Tibial nerve (tissue), 4 donors: ENCODE measurements at places on chromosomes 2 and 18. TPM values are rescaled to one million over a fixed set of nuclear protein-coding genes. Genes with fewer than 3 reads are reported as not detected.

The FBXO48 gene
- 1.1 TPM for total RNA-seq

The OTOF gene
- total RNA-seq: 0.22 TPM

The SP140 gene
- total RNA-seq: 4.5 TPM

The PAIP2B gene
- total RNA-seq: 22.1 TPM

The IL18R1 gene
- 3.9 TPM for total RNA-seq

The ABCB11 gene
- total RNA-seq: not detected

The CDH19 gene
- 305 TPM for total RNA-seq

The EGR4 gene
- not detected for total RNA-seq

The CCDC141 gene
- total RNA-seq: 3.9 TPM

The EFEMP1 gene
- 253 TPM for total RNA-seq

The NOSTRIN gene
- 6.3 TPM for total RNA-seq

DNA sequence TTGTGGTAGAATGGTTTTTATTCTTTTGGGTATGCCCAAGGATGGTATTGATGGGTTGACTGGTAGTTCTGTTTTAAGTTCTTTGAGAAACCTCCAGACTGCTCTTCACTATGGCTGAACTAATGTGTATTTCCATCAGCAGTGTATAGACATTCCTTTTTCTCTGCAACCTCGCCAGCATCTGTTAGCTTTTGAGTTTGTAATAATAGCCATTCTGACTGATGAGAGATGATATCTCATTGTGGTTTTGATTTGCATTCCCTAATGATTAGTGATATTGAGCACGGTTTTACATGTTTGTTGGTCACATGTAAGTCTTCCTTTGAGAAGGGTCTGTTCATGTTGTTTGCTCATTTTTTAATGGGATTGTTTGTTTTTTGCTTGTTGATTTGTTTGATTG, 1348.7 kb upstream of the NXPH2 start:
- no peak for DNase-seq

DNA sequence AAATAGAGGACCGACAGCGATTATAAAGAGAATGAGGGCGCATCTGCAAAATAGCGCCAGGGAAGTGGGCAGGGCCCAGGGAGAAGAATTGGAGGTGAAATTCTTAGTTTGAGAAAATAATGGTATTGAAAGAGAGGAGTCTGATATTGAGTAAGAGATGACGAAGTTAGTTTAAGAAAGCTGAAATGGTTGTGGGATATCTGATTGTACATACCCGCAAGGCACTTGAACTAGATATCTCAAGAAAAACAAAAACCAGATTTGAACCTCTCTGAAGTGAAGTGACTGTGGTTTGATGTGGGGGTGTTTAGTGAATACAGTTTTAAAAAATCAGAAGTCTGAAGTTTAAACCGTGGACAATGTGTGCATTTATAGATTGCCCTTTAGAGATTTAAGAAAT, 38.9 kb downstream of the ZNF532 start:
- no peak for DNase-seq

GRCh38 chr2:158131483-158131912, 29.8 kb downstream of the UPP2 start:
- no peak for DNase-seq

GRCh38 chr18:68454511-68455228, 260.2 kb downstream of the TMX3 start:
- no peak for DNase-seq

GRCh38 chr2:234911271-234911670, 40.5 kb upstream of the SH3BP4 start:
- no peak for DNase-seq

DNA sequence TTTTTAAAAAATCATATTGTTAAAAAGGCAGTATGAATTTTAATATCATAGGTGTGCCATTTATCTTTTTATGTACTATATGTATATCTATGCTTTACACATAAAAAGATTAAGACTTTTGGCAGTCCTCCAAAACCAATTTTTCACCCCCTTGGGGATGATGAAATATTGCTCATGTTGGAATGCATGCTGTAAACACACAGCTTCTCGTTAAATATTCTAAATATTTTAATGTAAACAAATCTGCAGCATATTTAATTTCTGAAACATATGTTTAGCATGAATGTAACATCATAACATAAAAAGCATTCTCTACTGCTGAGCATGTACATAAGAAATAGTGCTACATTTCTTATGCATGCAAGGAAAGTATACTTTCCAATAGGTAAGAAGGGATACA, 484.3 kb upstream of the LRATD1 start:
- no peak for DNase-seq

GRCh38 chr2:98012561-98012991, 16.8 kb upstream of the TMEM131 start:
- no peak for DNase-seq

DNA sequence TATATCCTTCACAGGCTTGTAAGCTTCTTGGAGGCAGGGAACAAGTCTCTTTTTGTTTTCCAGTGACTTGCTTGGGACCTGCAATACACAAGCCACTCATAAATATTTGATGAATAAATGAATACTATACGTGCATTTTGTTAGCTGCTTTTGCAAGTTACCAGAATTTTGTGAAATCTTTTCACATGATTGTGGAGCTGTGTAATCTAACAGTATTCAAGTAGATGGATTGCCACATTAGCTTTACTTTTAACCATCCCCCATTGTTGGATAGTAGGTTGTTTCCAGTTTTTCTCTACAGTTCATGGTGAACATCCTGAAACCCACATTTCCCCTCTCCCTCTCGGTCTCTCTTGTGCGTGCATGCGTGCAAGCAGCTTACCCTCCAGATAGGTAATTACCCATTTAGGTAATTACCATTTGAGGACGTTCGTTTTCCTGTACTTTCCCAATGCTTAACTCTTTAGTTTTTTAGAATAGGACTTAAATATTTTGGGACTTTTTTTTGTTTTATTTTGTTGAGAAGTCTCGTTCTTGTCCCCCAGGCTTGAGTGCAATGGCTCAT, 12.5 kb downstream of the ZNF407 start:
- DNase-seq: no peak

DNA sequence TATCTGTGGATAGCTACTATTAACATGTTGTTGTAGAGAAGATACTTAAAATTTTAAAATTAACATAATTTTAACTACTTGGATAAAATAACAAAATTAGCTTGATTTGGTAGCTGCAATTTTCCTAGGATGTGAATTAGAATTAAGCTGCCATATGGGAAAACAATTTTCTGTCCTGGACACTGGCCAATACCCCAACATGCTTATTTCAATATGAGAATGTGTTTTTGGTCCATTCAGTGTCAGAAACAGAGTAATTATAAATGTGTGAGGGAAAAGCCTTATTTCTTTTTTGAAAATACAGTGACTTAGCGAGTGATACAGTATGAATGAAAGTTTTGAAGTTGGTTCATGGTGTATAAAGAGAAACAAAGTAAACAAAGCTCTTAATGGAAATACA, 948.3 kb upstream of the GYPC start:
- DNase-seq: no peak

DNA sequence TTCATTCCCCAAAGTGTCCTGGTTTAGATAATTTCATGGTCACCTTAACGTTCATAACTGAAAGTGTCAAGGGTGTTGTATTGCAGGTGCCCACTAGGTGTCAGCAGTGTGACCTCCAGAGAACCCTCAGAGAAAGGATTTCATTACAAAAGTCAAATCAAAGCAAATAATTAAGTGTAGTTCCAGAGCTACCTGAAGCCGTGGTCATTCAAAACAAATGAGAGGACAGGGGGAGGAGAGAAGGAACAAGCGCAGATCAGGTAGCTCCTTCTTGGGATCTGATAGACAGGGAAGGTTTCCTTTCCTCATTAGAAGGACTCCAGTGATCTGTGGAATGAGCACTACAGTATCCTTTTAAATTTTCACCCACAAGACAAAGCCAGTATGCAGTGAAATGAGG, at the start of gene SLC9A4:
Gene SLC9A4 (plus strand): TSS at position 207 of the 400 bp plus-strand sequence. CDS start 534 bp downstream, outside the sequence.
- peak; percentile 58 for DNase-seq

DNA sequence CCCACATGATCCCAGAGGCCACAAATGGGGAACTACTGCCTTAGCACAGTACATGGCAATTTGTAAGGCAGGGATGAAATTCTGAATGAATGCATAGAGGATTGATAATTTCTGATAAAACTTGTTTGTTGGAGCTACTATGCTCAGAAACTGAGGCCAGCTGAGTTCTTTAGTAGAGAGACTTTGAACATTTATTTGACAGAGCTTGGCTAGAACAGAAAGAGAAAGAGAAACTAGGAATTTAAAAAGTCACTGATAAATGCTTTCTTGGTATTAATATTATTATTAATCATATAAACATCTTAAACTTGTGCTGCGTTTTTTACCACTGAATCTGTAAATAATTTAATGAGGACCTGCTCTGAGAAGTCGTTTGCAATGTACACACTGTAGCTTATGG, 923.7 kb upstream of the CNTNAP5 start:
- no peak for DNase-seq

- DNase-seq: no peak
These were observed 866 bp upstream of the SF3B6 start for GRCh38 chr2:24076849-24077534.

GRCh38 chr2:159684796-159685195, 27.5 kb upstream of the MARCHF7 start:
- no peak for DNase-seq

DNA sequence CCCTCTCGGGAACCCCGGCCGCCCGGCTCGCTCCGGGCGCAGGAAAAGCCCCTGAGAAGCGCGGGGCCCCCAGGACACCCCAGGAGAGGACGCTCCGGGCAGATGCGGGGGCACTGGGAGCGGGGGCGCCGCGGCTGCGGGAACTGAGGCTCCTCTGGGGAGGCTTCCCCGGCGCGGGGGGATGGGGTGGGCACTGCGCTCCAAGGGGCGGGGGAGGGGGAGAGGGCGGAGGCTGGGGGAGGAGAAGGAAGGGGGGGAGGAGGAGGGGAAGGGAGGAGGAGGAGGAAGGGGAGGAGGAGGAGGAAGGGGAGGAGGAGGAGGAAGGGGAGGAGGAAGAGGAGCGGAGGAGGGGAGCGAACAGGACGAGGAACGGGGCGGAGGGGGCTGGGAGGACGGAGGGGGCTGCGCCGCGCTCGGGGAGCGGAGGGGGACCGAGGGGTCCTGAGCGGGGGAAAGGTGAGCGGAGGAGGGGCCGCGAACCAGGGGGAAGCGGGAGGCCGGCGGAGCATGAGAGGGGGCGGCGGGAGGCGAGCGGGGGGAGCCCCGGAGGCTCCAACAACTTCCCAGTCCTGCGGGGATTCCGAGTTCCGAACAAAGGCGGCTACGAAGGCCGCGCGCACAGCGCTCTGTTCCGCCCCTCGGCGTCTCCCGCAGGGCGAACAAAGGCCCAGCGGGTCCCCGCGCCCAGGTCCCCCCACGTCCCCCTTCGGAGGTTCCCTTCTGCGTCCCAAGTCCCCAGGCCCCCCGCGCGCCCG, 742 bp downstream of the PXDN start:
- no peak for DNase-seq

- DNase-seq: no peak
These were observed 55.5 kb downstream of the TBR1 start for GRCh38 chr2:161471631-161472030.

DNA sequence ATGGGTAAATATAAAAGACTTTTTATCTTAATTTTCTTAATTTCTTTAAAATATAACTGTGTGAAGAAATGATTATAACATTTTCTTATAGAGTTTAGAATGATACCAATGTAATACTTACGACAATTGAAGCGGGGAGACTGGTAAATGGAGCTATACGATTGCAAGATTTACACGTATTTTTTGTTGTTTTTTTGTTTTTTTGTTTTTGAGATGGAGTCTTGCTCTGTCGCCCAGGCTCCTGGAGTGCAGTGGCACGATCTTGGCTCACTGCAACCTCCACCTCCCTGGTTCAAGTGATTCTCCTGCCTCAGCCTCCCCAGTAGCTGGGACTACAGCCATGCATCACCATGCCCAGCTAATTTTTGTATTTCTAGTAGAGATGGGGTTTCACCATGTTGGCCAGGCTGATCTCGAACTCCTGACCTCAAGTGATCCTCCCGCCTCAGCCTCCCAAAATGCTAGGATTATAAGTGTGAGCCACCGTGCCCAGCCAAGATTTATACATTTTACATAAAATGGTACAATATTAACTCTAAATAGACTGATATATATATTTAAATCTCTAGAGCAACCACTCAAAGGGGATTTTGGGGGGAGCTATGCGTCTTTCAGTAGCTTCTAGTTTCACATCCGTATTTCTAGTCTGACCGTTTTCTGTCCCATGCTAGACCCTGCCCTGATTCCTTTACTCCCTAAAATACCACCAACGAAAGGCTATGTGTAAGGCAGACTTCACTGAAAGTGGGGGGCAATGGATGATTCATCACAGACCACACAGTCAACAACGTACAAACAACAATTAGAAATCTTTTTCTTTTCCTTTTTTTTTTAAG, 28.2 kb upstream of the ATG16L1 start:
- DNase-seq: no peak

DNA sequence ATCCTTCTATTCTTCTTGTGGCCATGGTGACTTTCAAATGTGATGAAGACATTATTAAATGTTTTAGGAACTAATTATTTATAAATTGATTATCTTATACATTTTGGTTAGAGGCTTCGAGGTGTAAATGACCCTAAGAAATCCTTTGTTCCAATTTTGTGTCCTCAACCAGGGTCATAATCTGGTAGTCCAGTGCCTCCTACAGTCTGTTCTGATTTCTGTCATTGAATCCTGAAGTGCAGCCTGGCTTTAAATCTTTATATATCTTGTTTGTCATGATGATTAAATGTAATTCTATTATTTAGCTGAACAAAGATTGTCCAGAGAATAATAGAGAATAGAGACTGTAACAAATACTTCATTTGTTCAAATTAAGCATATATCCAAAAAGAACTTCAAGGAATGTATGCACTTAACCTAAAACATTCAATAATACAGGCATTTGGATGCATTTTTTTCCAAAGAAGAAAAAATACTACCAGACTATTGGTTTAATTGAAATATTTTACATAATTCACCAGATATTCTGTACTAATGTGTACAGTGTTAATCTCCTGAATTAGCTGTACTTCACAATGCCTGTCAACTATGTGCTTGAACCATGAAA, 89.8 kb downstream of the PRPF40A start:
- DNase-seq: no peak

- DNase-seq: no peak
These were observed 35.0 kb downstream of the SLC3A1 start for GRCh38 chr2:44310287-44310686.

DNA sequence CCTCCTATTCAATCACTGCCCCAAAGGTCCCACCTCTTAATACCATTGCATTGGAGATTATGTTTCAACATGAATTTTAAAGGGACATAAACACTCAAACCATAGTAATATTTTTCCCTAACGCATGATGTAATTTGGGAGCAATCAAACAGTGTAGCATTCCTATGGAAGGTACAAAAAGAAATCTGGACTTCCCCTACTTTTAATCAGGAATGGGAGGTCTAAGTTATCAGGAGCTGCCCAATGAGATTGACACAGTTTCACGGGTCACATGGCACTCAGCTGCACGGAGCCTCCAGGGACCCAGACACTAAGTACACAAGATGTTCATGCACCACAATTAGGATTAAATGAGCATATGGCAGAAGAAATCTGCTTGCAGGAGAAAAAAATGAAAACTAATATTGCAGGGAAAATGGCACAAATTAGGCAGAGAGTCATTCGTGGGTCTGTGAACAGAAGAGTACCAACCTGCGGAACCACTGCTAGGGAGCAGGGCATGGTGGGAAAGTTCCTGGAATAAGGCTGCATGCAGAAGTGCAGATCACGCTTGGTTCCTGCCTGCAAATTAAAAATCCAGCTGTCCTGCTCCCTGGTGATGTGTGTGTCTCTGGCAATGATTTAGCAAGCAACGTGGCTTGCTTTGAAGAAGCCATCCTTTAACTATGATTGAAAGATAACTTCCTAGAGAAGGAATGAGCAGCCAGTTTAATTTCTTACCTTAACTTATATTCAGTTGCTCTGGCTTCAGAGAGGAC, 326.6 kb upstream of the ID2 start:
- no peak for DNase-seq
